Stimulated activated CD4-positive, alpha-beta T cell treated with anti-CD3 and anti-CD28 coated beads, Interleukin-4, amount 100 ng/mL, for 4 hours (primary cell): ENCODE measurements at places on chromosomes 3 and 15.

- no peak for DNase-seq
Observed at GRCh38 chr15:31285772-31286261, 40.8 kb upstream of the KLF13 start.

- no peak for DNase-seq
Observed at GRCh38 chr3:142628801-142629200, 32.6 kb downstream of the PLS1 start.

GRCh38 chr15:28165791-28166190, 66.7 kb upstream of the OCA2 start:
- DNase-seq, result no peak

DNA sequence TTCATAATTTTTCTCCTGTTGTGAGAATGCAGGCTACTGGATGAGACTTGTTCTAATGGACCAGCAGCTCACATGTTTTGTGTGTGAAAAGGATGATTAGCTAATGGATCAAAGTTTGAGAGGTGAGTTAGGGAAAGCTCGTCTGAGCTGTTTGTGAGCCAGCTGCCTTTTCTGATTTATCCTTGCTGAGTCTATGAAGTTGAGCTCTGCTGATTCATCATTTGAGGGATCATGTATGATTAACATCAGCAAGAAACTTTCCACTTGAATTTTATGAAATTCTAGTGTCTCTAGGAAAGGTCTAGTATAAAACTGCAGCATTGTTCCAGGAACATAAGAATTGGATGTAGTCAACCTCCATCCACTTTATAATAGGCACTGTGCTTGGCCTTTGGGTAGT, 698.7 kb downstream of the NTRK3 start:
- DNase-seq, result no peak

DNA sequence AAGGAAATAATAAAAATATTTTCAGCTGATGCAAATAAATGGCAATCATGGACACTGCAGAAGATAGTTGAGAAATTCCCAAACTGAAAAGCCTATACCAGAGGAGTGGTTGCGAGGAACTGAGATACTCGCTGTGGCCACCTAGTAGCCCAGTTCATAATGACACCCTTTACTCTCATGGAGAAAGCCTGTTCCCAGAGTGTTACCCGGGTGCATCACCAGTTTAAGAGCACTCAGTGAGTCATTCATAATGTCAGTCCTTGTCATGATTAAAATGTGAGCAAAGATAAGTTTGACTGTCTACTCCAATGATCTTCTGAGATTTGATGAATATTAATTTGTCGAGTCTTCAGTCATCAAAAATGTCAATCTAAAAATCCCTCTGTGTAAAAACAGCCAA, 138.4 kb upstream of the LRRC3B start:
- no peak for DNase-seq

- DNase-seq, result no peak
Observed at GRCh38 chr3:39255503-39256325, 24.1 kb downstream of the CX3CR1 start.

DNA sequence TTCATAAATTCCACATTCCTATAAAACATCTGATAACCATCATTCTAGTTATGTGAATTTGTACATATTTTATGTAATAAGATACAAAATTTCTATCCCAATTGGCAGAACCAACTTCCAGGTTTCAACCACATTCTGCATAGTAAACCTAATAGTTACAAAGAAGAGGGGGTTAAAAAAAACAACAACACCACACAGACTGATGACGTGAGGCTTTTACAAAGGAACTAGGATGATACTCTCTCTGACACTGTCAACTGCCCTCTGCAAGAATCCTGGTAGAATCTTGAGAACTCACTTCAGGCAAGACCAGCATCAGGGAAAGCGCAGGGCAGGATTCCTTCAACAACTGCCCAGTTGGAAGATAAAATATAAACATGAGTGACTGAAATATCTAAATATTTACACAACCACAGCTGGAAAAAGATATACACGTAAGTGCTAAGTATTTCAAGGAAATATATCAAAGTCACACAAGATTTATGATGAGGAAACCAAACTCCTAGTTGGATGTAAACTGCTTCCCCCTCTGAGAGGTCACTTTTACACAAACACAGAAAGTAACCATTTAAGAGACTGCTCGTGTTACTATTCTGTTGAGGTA, 816.4 kb downstream of the ROBO1 start:
- no peak for DNase-seq

GRCh38 chr15:64461721-64462162, 1.4 kb downstream of the ZNF609 start:
- no peak for DNase-seq

GRCh38 chr3:94098452-94098851, 35.6 kb downstream of the NSUN3 start:
- no peak for DNase-seq

DNA sequence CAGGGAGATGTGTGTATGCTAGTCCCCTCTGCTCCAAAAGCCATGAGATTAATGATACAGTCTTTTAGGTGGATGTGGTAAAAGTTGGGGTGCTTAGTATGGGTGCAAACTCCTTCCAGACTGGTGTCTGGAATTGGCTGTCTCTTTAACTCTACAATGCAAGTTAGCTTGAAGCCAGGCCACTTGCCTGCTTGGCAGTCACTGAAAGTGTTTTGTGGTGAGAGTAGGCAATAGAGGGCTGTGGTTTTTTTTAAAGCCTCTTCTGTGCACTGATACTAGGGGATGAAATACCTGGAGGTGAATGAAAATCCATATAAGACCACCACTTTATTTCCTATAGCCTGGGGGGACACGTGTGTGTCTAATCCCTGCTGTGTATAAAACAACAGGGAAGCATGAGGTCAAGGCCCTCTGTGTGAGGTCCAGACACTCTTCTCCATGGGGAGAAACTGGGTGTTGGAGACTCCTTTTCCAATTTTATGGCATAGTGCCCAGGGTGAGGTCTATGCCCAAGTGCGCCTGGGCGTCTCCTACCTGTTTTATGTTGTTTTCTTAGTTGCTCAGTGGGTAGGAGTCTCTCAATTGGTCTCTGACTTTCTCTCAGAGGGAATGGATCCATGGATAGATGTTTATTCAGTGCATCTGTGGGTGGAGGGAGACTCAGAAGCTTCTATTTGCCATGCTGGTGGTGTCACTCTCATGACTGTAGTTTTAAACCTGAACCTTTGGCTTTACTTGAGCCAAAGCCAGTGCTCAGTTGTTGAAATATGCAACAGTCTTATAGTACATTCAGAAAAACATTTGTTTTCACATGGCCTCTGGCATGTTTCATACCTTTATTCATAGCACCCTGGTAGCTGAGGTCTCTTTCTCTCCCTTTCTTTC, 327.8 kb upstream of the ATP11B start:
- no peak for DNase-seq

GRCh38 chr3:32913790-32914446, 37.5 kb upstream of the CCR4 start:
- DNase-seq, result no peak
